Right lung (tissue), 10 donors: ENCODE measurements at places on chromosomes 7 and 10.
A peak's percentile ranks its signal among the peaks of the same experiment; 100 is the strongest.

DNA sequence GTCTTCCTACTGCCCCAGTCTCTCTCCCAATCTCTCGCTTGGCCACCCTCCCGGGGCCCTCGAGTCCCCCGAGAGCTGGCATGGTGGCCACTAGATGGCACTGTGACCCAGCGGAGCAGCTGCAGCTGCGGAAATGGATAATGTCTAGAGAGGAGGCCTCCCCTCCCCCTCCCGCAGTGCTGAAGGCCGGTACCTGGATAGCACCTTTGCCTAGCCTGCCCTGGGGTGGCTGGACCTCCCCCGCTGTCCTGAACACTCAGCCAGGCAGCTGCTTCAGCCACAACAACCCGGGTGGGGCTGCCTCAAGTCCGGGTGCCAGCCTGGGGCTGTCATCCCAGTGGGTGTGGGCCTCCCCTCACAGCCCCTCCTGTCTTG lies 65.2 kb downstream of the GOLGA7B start:
- DNase-seq: peak; percentile 65

GRCh38 chr7:105678811-105679495 lies 97.7 kb upstream of the EFCAB10 start:
- DNase-seq: peak; percentile 53

- DNase-seq: no peak
Measured at GRCh38 chr10:6978187-6978627, 398.1 kb upstream of the PRKCQ start.

DNA sequence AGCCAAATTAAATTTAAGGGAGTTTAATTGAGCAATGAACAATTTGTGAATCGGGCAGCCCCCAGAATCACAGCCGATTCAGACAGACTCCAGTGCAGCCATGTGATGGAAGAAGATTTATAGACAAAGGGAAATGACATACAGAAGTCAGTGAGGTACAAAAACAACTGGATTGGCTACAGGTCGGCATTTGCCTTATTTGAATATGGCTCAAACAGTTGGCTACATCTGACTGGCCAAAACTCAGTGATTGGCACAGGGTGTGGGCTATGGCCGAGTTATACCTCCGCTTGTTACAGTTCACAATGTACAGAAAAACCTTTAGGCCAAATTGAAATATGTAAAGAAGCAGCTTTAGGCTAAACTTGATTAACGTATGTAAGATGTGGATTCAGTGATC lies 30.8 kb upstream of the EIF4H start:
- DNase-seq: no peak

DNA sequence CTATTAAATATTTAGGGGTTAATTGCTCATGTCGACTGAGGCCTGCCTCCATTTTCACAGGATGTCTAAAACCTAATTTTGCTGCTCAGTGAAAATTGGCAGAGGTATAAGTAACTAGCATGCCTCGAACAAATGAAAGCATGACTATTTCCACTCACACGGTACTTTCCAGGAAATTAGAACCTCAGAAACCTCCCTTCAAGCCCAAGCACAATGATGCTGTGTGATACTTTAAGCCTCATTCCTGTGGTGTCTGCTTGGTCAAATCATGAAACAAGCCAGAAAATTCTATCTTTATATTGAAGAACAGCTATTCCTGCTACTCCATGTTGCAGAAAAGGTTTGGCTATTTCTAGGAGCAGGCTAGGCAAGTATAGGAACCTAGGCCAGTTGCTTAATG lies 203.0 kb downstream of the SORCS3 start:
- DNase-seq: no peak

GRCh38 chr10:99396471-99396870 lies 34.0 kb downstream of the GOT1 start:
- DNase-seq: no peak

DNA sequence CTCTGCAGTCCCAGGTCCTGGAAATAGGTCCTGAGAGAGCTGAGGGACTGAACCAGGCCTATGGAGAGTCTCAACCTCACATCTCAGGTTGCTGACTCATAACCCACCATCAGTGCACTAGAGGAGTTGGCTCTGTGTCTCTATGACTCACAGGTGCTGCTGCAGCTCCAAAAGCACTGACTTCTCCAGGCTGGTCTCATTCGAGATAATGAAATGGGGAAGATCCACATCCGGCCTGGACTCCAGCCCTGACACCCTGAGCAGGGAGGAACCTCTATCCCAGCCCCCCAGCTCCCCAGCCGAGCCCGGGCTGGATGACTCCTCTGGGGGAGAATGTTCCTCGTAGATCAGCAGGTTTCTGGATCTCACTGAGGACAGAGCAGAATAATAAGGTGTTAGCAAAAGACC lies 35.5 kb upstream of the DGKI start:
- DNase-seq: no peak

- no peak for DNase-seq
Measured at GRCh38 chr10:104234934-104235333, 2.8 kb upstream of the CFAP43 start.

GRCh38 chr10:78337016-78337415 lies 303.4 kb downstream of the RPS24 start:
- DNase-seq: no peak

DNA sequence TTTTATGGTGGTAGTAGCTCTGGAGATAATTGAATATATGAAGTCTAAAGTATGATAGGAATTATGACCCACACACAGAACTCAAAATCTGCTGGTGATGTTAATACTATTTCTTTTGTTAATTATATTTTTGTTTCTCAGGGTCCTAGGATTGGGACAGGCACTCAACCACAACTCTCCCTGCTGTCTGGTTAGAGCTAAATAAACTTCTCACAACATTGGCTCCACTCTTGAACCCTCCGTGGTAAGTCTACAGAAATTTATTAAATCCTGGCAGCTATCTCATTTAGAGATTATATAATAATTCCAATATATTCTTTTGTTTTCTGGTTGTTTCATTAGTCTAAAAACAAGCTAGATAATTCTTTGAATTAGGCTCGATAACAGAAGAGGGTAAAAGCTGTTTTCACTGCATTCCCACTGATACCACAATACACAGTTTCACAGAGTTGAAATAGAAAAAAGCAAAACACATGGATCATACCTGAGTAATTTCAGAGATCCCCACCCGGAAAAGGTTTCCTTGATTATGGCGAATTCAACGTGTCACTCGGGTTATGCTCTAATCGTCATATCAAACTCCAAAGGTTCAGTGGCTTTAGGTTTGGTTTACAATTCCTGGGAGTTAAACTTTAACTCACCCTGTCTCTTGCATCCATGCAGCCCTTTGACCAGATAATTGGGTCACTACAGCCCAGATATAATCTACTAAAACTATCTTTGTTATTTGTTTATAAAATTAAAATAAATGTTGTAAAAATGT lies at the start of gene A1CF:
TSS of gene A1CF (minus strand) at position 531 of the 763 bp plus-strand sequence. CDS start 25,687 bp downstream, outside the sequence.
- no peak for DNase-seq

GRCh38 chr10:111875725-111876124 lies 307.8 kb downstream of the GPAM start:
- DNase-seq: no peak

- no peak for DNase-seq
Measured at GRCh38 chr10:118264838-118265470, 77.2 kb downstream of the FAM204A start.

- DNase-seq: no peak
Measured at GRCh38 chr7:132622081-132622480, 45.8 kb upstream of the PLXNA4 start.

GRCh38 chr7:75795831-75796285 lies 17.7 kb downstream of the CCL24 start:
- DNase-seq: peak; percentile 27

DNA sequence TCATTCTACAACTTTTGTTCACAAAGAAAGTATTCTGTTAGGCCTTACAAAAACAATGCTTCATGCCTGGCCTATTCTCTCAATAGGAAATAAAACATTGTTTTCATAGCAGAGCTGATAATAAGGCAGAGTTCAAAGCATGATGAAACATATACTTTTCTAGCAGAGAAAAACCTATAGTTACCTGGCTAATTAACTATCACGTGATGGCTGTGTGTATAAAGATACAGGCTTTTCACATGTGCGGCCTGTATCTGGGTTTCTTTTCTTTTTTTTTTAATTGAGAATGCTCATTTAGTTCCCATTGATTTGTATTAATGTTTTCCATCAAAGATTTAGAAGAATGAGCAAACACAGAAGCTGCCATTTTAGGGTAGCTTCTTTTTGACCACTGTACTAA lies 51.7 kb downstream of the ARID5B start:
- DNase-seq: no peak

DNA sequence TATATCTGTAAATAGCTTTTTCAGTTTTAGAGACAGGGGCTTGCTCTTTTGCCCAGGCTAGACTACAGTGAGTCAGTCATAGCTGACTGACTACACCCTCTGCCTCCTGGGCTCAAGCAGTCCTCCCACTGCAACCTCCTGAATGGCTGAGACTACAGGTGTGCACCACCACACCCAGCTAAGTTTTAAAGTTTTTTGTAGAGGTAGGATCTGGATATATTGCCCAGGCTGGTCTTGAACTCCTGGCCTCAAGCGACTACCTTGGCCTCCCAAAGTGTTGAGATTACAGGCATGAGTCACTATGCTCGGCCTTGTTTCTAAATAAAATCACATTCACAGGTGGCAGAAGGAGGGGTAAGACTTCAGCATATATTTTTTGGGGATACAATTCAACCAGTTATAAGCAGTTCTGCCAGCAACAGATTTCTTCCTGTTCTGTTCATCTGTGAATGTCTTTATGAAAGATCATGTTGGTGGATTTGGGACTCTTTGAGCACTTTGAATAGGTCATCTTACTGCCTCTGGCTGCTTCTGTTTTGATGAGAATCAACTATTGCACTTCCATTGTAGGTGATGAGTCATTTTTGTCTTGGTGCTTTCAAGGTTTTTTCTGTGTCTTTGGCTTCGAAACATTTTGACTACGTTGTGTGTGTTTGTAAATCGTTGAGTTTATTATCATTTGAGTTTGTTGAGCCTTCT lies 15.7 kb downstream of the RBM33 start:
- no peak for DNase-seq

DNA sequence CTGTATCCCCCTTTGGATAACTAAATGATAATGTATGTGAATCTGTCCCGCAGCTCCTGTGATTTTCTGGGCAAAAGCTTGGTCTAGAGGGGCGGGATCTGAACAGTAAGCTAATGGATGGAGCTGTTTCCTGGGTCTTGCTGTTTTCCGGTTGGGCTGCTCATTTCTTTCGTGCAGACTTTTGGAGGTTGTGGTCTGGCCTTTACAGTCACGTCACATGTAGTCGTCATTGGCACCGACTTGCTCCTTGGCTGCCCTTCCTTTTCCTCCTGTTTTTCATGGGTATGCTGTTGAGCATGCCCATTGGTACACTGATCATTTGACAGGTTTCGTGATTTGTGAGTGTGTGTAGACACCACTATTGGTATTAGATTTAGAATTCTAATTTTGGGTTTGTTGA lies 2.0 kb downstream of the FBH1 start:
- DNase-seq: no peak

GRCh38 chr7:78765943-78766729 lies 687.3 kb downstream of the MAGI2 start:
- no peak for DNase-seq

DNA sequence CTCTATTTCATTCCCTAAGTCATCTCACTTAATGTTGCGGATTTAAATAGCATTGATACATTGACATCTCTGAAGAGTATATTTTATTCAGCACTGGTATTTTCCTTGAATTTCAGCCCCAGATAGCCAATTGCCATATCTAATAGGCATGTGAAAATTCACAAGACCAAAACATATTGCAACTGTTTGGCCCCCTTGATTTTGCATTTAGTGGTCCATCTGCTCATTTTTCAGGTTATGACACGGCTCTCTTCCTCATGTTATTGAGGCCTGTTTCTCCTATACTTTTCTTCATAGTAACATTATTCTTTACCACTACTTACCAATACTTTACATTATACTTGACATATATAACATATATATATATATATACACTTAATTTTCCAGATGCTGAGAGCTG lies 43.7 kb downstream of the MKLN1 start:
- no peak for DNase-seq

DNA sequence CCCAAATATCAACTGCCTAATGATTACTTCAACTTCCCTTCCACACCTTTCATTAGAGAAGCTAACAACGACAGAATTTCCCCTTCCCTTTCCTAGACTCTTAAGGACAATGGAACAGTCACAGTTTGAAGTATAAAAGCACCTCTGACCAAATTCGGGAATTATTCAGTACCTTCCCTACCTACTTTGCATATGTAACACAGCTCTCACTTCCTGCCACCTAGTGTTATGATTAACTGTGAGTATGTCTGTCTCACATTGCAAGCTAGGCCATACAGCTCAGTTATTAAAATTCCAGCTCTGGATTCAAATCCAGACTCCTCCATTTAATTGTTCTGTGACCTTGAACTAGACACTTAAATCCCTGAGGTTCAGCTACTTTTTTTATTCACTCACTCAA lies 44.8 kb upstream of the HPSE2 start:
- no peak for DNase-seq

DNA sequence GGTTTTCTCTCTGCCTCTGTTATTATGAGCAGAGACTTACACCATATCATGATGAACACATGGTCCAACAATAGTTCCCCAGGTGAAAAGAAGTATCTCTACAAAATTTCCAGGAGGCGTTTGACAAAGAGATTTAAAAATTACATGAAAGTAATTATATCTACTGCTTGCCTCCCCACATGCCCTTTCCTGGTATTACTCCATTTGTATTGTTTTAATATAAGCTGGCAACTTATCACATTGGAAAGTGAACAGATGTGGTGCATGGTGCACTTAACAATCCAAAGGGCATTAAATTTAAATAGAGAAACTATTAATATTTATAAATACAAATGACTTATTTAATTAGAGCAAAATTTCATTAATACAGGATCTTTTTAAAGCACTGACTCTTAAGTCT lies 638.2 kb downstream of the ANKRD7 start:
- DNase-seq: no peak

- no peak for DNase-seq
Measured at GRCh38 chr7:149300620-149301285, 38.8 kb downstream of the ZNF783 start.

- no peak for DNase-seq
Measured at GRCh38 chr7:21094589-21094988, 307.9 kb upstream of the SP8 start.

DNA sequence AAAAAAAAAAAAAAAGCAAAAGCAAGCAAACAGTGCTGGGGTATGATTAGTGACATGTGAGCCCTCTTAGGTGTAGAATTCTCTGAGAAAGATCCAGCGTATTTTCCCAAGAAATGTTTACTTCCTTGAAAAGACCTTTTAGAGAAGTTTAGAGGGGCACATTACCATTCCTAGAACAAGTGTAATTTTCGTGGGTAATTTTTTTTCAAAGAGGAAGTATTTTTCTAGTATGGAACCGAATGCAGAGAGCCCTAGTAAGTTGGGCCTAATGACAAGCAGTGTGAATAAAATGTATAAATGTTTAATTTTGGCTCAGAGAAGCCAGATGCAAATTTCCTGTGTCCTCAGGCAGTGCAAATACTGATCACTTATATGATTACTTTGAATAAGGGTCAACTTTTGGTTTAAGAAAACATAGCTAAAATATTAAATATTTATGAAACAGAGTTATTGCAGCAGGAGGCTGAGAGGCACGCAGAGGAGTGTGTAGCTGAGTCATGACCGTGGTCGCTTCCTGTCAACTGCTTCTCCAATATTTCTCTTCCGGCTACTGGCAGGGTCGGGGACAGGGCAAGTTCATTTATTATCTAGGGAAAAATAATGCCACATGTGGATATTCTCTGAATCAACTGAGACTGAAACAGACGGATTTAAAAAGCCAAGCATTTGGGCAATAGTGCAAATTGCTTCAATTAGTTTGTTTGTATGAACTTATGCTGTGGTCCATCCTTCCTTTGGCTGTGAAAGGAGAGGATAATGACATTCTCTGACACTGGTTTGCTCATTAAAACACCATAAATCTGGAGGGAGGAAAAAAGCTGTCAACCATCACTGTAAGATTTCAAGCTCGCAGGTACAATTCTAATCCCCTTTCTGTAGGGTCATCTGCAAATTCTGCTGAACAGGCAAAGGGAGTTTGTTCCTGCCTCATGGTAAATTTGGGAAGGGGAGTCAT lies 495.2 kb downstream of the GLRX3 start:
- no peak for DNase-seq
